Heart right ventricle (tissue), 16 donors: ENCODE measurements at places on chromosomes 6 and 20. TPM values are rescaled to one million over a fixed set of nuclear protein-coding genes. Genes with fewer than 3 reads are reported as not detected.

POU3F2 gene
- polyA plus RNA-seq = not detected

ZSCAN12 gene
- polyA plus RNA-seq = 1.2 TPM

SULF2 gene
- 40.6 TPM for polyA plus RNA-seq

NKX2-4 gene
- polyA plus RNA-seq = not detected

ARMH2 gene
- polyA plus RNA-seq = not detected

PRRC2A gene
- 93.4 TPM for polyA plus RNA-seq

LBP gene
- 1.3 TPM for polyA plus RNA-seq

RNF182 gene
- 0.06 TPM for polyA plus RNA-seq

KHDC1 gene
- 1.8 TPM for polyA plus RNA-seq

RUNX2 gene
- 0.23 TPM for polyA plus RNA-seq

DNAH8 gene
- polyA plus RNA-seq = not detected

MYB gene
- polyA plus RNA-seq = 0.01 TPM

CDSN gene
- 0.01 TPM for polyA plus RNA-seq

GJA10 gene
- not detected for polyA plus RNA-seq

GUCA1A gene
- polyA plus RNA-seq = not detected

GPX5 gene
- polyA plus RNA-seq = not detected

BPIFB1 gene
- not detected for polyA plus RNA-seq

CASS4 gene
- 0.35 TPM for polyA plus RNA-seq

GTSF1L gene
- polyA plus RNA-seq = not detected

SLC52A3 gene
- polyA plus RNA-seq = 3.6 TPM

LY86 gene
- 0.29 TPM for polyA plus RNA-seq

FAM217B gene
- polyA plus RNA-seq = 8.3 TPM
